ENCODE measurements at places on chromosomes 4 and X.

GRCh38 chrX:19863212-19863856, 24.1 kb downstream of the SH3KBP1 start:
- no peak for DNase-seq

- no peak for DNase-seq
These were observed 33.0 kb upstream of the CPLX1 start for GRCh38 chr4:858831-859451.

- no peak for DNase-seq
These were observed 11.1 kb upstream of the FAM9C start for GRCh38 chrX:13055486-13055885.

DNA sequence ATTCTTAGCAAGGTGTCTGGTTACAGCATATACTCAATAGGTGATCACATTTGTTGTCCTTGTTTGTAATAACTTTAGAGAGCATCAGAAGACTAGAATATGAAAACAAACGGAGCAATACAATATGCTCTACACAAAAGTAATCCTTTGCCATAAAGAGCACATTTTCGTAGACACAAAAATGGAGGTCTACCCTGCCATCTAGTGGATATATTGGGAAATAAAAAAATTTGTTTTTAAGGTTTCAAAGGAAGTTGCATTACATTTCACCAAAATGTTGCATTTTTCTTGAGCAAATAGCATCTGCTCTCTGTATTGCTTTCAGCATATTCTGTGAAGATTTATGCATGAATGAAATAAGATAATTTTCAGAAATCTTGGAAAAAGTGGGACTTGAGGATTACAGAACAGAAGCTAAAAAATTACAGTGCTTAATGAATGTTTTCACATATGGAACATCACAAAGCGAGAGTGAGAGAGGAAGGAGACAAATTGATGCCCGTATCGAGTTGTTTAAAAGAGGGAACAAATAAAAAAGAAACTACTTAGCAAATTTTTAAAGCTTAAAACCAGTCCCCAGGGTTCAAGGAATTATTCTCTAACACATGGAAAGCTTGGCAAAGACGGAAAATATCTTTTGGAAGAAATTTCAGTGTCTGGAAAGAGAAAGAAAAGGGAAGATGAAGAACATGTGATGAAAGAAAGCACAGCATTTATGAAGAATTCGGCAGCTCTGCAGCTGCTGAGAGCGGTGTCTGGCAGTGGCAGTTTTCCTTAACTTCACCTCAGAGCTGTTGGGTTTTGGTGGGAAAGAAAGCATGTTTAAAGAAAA, 390.1 kb downstream of the ANKRD50 start:
- DNase-seq = no peak

DNA sequence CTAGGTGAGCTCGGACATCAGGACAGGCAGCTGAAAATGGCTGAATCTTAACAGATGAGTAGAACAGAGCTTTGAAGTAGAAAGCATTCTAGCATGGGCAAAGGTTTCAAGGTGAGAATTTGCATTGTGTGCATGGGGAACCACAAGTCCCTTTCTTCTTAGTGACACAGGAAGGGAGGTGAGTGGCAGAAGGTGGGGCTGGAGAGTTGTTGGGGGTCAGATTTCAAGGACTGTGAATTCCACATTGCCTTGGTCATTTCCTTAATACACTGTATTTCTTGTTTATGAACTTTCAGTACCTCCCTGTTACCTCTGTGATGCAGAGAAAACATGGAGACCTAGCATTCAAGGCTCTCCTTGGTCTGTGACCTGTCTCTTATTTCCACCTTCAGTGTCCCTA, 4.1 kb downstream of the APEX2 start:
- no peak for DNase-seq

DNA sequence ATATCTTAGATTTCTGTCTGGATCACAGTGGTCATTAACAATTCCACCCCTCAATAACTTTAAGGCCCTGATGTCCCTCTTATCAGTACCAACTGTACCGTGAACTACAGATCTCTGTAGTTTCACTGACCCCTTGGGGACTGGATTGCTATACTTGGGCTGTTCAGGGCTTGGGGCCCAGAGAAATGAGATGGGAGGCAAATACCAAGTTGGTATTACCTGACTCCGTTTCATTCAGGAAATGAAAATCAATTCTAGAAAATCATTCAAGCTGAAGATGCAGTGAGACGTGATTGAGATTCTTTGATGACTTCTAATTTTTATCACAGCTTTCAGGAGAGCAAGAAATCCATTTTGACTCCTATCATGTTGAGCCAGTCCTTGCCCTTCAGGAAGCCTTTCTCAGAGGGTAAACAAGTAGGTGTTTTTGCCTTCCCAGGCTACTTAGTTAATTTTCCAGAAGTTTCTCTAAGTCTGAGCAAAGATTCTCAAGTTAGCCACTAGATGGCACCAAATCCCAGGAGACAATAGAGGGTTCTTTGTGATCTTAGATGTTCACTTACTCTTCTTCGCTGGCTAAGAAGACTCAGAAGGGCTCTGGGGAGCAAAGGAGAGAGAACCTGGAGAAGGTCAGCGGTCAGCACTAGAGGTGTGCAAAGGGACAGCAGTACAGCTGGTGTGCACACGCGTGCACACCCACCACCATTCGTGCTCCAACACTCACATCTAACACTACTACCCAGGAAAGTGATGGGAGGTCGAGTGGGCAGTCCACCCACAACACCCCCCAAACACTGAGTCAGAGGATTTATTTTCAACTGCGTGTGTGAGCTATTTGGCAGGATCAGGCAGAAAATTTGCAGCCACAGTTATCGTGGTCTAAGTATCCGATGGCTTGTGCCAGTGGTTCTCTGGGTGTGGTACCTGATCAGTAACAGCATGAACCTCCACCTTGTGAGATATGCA, 7.4 kb downstream of the HNRNPH2 start:
- no peak for DNase-seq

DNA sequence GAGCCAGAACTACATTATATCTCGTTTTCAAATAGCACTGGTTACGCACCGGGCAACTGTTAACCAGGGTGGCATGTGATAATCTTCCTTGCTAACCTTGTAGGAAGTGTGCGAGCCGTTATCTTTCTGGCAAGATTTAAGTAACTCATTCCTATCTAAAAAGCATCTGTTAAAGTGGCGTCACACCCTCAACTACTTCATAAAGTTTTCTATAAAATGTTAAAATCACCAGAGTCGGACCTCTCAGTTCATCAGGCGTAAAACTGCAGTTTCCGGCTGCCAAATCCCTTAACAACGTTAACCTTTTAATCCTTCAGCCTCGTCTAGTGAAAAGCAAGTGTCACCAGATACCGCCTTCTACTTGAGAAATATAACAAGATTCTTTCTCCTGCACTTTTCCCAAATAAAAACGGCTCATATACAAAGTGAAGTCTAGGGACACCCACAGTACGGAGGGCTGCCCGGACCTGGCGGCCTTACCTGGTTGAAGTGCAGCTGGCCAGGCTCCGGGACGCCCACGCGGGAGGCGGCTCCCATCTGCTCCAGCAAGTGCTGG, 1.2 kb downstream of the SLC39A8 start:
- no peak for DNase-seq

- no peak for DNase-seq
These were observed 561.5 kb downstream of the BCOR start for GRCh38 chrX:39536211-39536610.

DNA sequence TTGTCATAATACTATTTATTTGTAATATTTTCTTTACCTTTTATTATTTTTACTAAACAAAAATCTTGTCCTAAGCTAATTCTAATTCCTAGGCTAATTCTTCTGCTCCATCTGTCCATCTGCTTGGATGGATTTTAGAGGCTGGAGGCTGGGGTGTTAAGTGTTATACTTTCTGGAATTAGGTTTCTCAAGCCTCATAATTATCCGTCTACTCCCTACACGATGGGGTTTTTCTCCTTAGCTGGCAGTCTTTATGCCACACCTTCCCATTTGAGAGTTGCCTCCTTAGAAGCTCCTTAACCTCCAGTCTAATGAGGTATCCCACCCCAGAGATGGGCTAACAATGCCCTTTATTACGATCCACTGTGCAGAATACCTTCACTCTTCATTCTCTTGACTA, 37.6 kb upstream of the LGI2 start:
- DNase-seq = no peak

GRCh38 chrX:49829016-49829415, at the start of gene PAGE4:
TSS of gene PAGE4 (plus strand) at chrX:49829303. CDS start at chrX:49830429, 1,126 bp downstream.
- no peak for DNase-seq
